ENCODE measurements at places on chromosomes 16 and 17.

GRCh38 chr16:88387180-88387765 is 4.5 kb downstream of the ZNF469 start:
- no peak for DNase-seq

- DNase-seq = no peak
Measured at GRCh38 chr17:27463235-27463677, 7.0 kb downstream of the KSR1 start.

GRCh38 chr16:10964891-10965326 is 20.5 kb downstream of the CLEC16A start:
- no peak for DNase-seq

- no peak for DNase-seq
Measured at GRCh38 chr17:40722241-40722640, 18.7 kb upstream of the KRT24 start.

- DNase-seq = no peak
Measured at GRCh38 chr17:10243883-10244844, 45.8 kb upstream of the GAS7 start.

DNA sequence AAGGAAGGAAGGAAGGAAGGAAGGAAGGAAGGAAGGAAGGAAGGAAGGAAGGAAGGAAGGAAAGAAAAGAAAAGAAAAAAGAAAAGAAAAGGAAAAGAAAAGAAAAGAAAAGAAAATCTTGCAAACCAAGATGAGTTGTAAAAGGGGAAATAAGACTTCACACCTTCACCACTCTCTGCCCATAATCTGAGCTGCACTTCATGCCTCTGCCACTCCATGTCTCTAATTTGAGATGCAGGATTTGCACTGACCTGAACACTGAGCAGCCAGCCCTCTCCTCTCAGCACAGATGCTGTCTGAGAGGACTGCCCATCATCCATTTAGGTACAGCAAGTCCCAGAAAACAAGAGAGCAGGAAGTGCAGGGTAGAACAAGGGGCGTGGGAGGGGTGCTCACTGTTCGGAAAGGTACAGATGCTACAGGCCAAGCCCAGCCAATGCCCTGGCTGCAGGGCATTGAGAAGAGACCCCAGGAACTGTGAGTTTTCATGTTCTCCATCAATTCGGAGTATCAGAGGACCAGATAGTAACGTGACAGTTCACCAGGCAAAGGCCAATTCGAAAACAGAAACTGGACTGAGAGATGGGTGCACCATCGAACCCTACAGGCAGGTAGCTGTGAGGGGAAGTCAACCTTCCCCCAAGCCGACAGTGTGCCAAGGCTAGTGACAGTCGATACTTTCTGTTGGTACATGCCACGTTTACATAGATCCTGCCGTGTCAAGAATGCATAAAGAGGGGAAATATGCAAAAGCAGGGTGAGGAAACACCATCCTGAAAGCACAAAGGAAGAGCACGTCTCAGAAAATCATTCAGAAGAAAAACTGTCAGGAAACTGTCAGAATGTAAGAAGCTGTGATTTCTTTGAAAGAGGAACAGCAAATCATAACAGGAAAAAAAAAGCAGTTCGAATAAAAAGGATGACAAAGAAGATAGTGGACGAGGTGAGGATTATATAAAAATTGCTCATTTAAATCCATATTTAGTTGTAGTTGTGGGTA is 142.0 kb upstream of the RCVRN start:
- no peak for DNase-seq

DNA sequence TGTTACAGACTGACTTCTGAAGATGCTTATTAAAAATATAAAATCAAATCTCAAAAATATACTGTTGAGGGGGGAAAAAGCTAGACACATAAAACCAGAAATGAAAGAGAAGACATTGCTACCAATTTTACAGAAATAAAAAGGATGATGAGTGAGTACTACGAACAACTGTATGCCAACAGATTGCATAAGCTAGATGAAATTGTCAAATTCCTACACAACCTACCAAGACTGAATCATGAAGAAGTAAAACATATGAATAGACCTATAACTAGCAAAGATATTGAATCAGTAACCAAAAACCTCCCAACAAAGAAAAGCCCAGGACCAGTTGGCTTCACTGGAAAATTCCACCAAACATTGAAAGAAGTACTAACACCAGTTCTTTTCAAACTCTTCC is 3.5 kb upstream of the CAPNS2 start:
- no peak for DNase-seq

GRCh38 chr16:78584991-78585390 is 485.5 kb downstream of the WWOX start:
- no peak for DNase-seq

DNA sequence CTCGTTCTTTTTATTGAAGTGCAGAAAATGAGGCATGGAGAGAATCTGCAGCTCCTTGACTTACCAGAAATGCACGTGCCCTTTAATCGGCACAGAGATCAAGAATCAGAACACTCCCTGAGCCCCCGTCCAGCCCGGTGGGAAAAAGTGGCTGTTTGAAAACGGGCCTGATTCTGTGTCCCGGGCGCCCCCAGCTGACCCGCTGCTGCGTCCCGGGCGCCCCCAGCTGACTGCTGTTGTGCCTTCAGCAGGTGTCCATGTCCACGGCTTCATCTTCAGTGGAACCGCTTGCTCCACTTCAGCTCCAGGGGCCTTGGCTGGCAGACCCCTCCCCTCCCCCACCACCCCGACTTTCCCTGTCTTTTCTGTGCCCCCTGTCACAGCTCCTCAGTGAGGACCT is 47.8 kb downstream of the FOXK2 start:
- no peak for DNase-seq

DNA sequence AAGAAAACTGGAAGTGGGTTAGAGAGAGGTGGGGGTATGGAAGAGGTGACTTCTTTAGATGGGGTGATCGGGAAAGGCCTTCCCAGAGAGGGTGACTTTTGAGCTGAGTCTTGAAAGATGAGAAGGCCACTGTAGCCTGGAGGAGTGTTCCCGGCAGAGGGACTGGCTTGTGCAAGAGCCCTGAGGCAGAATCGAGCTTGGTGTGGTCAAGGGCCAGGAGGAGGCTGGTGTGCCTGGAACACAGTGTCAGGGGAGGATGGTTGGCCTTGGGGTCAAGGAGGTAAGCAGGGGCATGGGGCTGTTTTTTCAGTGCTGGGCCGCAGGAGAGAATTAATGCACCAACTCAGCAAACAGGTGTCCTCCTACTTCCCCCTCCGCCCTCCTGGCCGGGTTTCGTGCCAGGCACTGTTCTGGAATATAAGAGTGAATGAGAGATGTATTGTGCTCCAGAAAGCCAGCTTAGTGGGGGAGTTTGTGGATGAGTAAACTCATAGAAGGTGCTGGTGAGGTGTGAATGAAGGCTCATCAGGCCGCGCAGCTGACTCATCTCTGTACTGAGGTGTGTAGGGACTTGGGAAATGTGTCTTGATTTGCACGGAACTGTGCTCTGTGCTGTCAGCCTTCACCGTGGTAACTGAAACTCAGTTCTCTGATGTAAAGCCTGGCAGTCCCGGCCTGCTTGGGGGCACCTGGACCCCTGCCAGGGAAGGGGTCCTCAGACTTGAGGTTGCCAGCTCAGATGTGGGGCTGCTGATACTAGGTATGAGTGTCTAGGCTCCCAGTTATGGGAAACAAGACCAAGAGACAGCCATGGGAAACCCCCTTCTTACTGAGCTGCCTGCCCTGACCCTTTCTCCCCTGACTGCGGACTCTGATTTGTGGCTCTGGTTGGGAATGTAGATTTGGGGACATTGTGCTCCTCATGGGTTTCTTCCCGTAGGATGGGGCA is 15.3 kb downstream of the KSR1 start:
- no peak for DNase-seq

DNA sequence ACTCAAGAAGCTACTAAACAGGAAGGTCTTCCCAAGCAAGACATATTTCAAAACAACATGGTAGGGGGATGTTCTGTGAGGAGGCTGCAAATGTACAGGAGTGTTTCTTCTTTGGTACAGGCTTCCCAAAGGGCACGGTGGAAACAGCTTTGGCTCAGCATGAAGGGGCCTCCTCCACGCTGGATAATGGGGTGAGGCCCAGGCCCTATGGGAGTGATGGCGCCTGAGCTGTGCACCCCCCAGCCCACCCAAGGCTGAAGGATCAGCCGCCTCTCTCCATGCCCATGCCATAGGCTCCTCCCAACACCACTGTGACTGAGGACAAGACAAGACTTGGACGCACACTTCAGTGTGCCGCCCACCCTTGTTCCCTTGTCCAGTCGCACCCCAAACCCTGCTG is 6.8 kb downstream of the CD300E start:
- DNase-seq = no peak

- no peak for DNase-seq
Measured at GRCh38 chr17:56876766-56877179, 37.1 kb downstream of the TRIM25 start.

DNA sequence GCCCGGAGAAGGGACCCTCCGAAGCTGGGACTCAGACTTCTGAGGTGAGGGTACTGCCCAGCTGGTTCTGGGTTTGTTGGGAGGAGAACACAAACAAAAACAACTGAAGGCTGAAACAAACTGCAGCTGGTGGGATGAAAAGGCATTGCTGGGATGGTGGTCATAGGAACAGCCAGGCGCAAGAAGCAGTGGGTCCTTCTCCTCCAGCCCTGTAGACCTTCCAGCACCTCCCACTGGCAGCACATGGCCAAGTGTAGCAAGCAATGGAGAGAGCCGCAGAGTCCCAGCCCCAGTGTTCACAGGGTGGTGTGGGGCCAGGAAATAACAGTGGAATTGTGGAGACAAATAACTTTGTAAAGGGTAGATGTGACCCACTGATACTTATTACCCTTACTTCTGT is 48.7 kb upstream of the FOXJ1 start:
- DNase-seq = no peak

DNA sequence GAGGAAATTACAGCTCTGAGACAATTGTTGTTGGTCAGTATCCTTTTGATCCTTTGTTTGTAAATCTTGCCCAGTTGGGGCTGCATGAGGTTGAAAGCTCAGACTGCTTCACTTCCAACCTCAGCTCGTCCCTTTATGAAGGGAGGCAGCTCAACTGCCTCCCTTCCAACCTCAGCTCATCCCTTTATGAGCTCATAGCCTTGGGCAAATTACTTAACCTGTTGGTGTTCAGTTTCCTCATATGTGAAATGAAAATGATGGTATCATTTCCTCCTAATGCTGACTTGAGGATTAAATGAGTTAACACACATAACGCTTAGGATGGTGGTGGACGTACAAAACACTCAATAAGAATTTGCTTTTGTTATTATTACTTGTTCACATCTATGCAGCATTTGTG is 265.1 kb downstream of the CDH13 start:
- DNase-seq = no peak
